ENCODE measurements at places on chromosomes 11 and 22. TPM values are rescaled to one million over a fixed set of nuclear protein-coding genes. Genes with fewer than 3 reads are reported as not detected.
A peak's percentile ranks its signal among the peaks of the same experiment; 100 is the strongest.

GRCh38 chr11:128341280-128342248 lies 245.8 kb downstream of the ETS1 start:
- DNase-seq, result no peak

- DNase-seq, result no peak
These were observed 176.4 kb downstream of the DSCAML1 start for GRCh38 chr11:117620659-117621058.

DNA sequence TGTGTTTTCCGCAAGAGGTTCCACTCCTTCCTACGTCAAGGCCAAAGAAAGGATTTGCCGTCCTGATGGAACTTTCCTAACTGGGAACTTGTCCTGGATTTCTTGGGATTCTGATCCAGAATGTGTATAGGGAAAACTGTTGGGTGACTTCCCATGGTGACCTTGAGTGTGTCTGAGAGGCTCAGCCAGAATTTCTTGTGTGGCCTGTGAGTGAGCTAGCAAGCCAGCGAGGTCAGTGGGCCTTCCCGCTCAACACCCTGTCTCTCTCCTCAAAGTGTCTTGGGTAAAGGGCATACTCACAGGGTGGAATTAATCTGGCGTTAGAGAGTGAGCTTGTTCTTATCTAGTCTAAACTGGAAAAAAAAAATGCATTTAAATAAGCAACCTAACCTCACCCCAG lies 20.4 kb downstream of the ZNRF3 start:
- no peak for DNase-seq

- DNase-seq, result no peak
These were observed 54.4 kb downstream of the TMEM135 start for GRCh38 chr11:87092159-87092558.

GRCh38 chr11:1608363-1608762 lies at the start of gene KRTAP5-3:
Gene KRTAP5-3 (minus strand): TSS chr11:1608463. CDS start chr11:1608385, 78 bp downstream.
- no peak for DNase-seq

- no peak for DNase-seq
These were observed 17.8 kb downstream of the PRR5L start for GRCh38 chr11:36313750-36314433.

DNA sequence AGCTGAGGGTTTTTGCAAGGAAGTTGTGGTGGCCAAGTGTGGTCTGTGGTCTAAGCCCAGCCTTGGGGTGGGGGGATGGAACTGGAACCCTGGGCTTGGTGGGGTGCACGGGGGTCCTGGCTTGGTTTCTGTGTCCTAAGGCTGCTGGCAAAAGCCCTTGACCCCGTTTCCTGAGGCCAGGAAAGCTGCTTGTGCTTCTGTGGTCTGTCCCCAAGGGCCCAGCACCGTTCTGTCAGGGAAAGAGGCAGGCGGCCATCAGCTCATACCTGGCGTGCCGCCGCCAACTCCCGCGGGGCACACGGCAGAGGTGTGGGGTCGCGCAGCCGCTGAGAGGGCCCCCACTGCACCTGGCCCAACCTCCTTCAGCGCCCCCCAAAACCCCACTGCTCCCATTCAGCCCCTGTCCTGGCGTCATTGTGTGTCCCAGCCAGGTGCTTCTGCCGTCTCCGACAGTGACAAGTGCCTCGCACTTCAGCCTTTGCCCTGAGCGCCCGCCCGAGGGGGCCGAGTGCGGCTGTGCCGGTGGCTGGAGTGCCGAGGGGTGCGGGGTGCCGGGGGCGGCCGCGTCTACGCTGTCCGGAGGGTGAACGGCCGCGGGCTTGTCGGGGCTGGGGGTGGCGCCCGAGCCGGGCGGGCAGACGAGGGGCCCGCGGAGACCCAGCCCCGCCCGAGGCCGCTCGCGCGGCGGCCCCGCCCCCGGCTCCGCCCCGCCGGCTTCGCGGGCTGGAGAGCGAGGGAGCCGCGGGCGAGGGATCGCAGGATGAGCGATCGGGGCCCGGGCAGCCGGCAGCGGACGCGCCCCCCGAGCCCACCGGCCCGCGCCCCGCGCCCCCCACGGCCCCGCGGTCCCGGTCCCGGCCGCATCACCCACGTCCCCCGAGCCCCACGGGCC lies at the start of gene CNIH2:
Gene CNIH2, plus strand, starts transcription at position 705 of the 892 bp plus-strand sequence. CDS start 282 bp downstream, outside the sequence.
- DNase-seq, result no peak

GRCh38 chr11:15104166-15104565 lies 10.6 kb upstream of the INSC start:
- DNase-seq, result no peak

DNA sequence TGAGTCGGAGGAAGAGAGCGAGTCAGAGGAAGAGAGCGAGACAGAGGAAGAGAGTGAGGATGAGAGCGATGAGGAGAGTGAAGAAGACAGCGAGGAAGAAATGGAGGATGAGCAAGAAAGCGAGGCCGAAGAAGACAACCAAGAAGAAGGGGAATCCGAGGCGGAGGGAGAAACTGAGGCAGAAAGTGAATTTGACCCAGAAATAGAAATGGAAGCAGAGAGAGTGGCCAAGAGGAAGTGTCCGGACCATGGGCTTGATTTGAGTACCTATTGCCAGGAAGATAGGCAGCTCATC lies 780 bp downstream of the TRIM44 start:
- DNase-seq, result no peak

- no peak for DNase-seq
These were observed 197.9 kb downstream of the BRD1 start for GRCh38 chr22:49629586-49630447.

- no peak for DNase-seq
These were observed at the start of gene NAALADL1 for GRCh38 chr11:65058419-65059054. Gene NAALADL1 (minus strand): TSS chr11:65058553. CDS start chr11:65058521, 32 bp downstream.

GRCh38 chr11:94858012-94858705 lies 90.0 kb downstream of the AMOTL1 start:
- DNase-seq, result no peak

- DNase-seq, result no peak
These were observed 23.5 kb downstream of the UBE2L3 start for GRCh38 chr22:21590809-21591641.

GRCh38 chr11:123393312-123393927 lies 36.6 kb upstream of the GRAMD1B start:
- no peak for DNase-seq

- DNase-seq, result no peak
These were observed 34.9 kb downstream of the RIBC2 start for GRCh38 chr22:45448431-45448830.

GRCh38 chr11:68646832-68647231 lies 37.5 kb upstream of the GAL start:
- DNase-seq, result no peak

GRCh38 chr11:14029971-14030920 lies 67.7 kb downstream of the SPON1 start:
- DNase-seq, result peak; percentile 3

- no peak for DNase-seq
These were observed 1.5 kb downstream of the AMPD3 start for GRCh38 chr11:10456519-10456918.

GRCh38 chr11:43316451-43316850 lies 4.7 kb downstream of the API5 start:
- DNase-seq, result no peak

DNA sequence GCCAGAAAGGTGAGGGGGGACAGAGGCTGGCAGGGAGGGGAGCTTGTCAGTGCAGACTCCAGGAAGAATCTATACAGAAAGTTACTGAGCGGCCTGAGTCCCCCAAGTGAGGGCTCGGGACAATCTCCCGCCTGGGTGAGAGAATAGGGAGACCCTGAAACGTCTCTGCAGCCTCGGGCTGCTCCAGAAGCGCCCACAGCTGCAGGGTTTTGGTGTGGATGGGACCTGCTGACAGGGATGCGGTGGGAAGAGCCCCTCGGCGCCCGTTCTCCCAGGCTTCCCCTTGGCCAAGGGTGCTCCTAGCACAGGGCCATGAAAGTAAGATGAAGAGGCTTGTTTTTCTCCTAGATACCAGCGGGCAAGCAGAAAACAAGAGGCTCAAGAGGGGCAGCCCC lies 743 bp upstream of the RCE1 start:
- DNase-seq, result no peak

- DNase-seq, result no peak
These were observed 134.3 kb downstream of the ELP4 start for GRCh38 chr11:31643857-31644256.

GRCh38 chr22:36409911-36410756 lies 22.4 kb upstream of the MYH9 start:
- DNase-seq, result peak; percentile 95

The KDELR3 gene
- total RNA-seq, result 15.4 TPM

The PSMA1 gene
- total RNA-seq, result 225 TPM

The CARD16 gene
- total RNA-seq, result 11.6 TPM

The P2RY2 gene
- 6.3 TPM for total RNA-seq

The CLDN5 gene
- not detected for total RNA-seq

The NFAM1 gene
- not detected for total RNA-seq

The SNX32 gene
- total RNA-seq, result 0.11 TPM

The KRTAP5-11 gene
- not detected for total RNA-seq

The OR51L1 gene
- total RNA-seq, result not detected

The THAP12 gene
- total RNA-seq, result 53.8 TPM

The CREB3L1 gene
- 0.88 TPM for total RNA-seq

The RIN1 gene
- total RNA-seq, result 40.6 TPM

Data from foreskin keratinocyte (primary cell).